ENCODE measurements at places on chromosomes 11 and 22.

DNA sequence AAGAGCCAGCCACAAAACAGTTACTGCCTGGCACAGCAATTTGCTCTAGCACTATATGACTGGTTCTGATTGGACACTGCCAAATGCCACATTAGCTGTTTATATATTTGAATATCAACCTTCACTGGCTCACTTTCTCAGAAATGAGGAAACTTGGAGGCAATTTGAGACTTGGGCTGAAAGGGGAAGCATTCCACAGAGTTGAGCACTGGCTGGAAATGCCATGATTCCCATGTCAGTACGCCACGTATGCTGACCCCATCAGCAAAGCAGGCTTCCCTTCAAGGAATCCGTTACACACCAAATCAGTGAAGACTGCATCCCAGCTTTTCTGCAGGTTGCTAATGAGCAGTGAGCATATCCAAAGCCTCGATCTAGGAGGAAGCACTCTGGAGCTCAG is 34.7 kb downstream of the GALNT18 start:
- DNase-seq, result no peak

DNA sequence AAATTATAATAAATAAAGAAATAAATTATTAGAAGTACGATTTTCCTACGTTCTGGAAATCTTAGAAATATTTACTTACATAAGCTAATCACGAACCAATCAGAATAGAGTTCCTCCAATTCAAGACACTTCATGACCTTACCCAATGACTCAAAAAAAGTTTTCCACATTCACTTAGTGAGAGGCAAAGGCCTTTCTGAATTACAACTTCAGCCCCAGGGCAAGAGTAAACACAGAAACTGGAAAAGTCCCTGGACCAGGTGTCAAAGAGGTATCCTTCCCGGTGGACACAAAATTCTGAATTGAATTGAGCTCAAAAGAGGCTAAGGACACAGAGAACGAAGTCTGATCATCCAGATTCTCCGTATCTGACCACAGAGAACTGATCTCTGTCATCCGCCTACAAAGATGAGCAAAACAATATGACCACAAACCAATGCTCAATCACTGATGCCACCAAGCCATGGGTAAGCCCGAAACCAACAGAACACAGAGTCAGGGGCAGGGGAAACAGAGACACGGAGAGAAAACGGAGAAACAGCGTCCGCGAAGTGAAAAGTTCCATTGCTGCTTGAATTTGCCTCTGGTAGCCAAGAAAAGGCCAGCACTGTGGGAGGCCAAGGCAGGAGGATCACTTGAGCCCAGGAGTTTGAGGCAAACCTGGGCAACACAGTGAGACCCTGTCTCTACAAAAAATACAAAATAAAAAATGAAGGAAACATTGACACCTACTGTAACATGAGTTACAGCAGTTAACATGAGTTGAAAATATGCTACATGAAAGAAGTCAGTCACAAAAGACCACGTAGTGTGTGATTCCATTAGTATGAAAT is 6.8 kb downstream of the BID start:
- no peak for DNase-seq

- DNase-seq, result no peak
Observed at GRCh38 chr11:125975634-125976033, 29.8 kb downstream of the VSIG10L2 start.

- DNase-seq, result no peak
Observed at GRCh38 chr11:15276621-15277020, 161.9 kb downstream of the INSC start.
